ENCODE measurements at places on chromosomes 11 and 22. TPM values are rescaled to one million over a fixed set of nuclear protein-coding genes. Genes with fewer than 3 reads are reported as not detected.
A peak's percentile ranks its signal among the peaks of the same experiment; 100 is the strongest.

- no peak for DNase-seq
These were observed 14.4 kb downstream of the RTN4RL2 start for GRCh38 chr11:57474803-57475115.

DNA sequence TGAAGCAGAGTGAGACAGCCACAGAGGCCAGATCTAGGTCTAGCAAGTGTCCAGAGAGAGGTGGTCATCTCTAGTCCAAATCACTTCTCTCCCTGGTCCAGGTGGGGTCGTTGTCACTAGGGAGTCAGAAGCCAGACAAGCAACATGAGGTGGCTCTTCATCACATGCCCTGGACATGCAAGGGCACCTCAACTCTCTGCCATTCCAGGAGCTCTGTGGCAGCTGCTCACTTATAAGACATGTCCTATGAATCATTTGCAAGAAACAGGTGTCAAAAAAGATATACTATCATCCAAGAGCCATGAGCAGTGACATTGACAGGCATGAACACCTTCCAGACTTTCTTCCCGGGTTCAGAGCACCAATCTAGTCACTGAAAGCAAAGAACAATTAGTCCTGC, 130.8 kb downstream of the GALNT18 start:
- DNase-seq, result no peak

DNA sequence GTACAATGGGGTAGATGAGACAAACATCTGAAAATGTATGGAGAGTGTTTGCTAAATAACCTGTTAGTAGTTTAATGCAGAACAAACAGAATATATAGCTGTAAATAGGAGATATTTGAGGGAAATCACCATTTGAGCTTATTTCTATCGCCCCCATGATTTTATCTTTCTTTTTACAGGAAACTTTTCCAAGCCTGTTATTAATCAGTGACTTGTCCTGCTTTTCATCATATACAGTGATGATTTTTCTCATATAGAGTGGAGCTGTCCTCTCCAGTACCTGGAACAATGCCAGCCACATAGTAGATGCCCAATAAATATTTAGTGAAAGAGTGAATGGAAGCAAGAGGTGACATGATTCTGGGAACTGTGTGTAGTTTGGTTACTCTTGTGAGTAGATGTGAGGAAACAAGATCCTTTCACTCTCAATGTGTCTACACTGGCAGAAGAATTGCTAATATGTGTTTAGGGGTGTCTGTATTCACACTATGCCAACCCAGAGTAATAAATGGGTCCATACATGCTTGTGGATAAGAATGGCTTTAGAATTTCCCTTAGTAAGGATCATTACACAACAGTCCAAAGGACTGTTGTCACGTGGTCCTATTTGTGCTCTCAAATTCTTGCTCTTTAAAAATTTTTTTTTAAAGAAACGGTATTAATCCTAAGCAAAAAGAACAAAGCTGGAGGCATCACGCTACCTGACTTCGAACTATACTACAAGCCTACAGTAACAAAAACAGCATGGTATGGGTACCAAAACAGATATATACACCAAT, 2.3 kb upstream of the PTS start:
- no peak for DNase-seq

- no peak for DNase-seq
These were observed 214.4 kb upstream of the BLID start for GRCh38 chr11:122330279-122330965.

DNA sequence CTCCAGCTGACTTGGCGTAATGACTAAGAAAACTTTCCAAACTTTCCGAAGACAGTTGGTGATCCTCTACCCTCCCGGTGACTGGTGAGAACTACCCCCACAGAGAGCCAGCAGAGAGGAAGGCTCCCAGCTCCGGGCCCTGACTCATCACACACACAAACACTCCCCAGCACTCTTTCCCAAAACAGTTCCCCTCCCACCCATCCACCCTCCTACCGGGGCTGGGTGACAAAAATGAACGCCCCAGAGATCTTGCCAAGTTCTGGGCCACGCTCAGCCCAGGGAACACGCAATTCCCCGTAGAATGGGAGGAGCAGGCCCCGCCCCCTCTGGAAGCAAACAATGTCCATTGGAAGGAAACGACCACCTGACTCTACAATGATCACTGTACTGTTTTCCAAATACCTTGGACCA, 21.3 kb upstream of the JAM3 start:
- no peak for DNase-seq

DNA sequence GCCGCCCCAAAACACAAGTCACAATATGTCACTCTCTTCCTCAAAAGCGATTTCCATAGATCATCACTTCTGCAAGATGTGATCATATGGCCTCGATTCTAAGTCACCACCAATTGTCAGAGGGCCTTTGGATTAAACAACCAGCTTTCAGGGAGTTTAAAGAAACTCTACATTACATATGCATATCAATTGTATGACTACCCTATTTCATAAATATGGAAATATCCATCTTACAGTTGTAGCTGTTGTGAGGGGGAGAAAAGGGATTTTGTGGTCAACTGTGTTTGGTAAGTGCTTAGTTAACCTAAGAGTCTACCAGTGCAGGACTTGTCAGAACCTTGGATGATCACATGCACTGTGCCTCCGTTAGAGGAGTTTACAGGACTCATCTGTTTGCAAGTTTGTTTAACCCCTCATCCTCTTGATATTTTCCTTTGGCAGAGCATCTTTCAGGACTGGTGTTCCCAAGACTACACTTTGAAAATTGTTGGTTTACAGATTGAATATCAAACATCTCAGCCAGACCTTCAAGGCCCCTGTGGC, 99.9 kb downstream of the CHST1 start:
- no peak for DNase-seq

- DNase-seq, result no peak
These were observed 9.6 kb downstream of the MGAT3 start for GRCh38 chr22:39466228-39467006.

DNA sequence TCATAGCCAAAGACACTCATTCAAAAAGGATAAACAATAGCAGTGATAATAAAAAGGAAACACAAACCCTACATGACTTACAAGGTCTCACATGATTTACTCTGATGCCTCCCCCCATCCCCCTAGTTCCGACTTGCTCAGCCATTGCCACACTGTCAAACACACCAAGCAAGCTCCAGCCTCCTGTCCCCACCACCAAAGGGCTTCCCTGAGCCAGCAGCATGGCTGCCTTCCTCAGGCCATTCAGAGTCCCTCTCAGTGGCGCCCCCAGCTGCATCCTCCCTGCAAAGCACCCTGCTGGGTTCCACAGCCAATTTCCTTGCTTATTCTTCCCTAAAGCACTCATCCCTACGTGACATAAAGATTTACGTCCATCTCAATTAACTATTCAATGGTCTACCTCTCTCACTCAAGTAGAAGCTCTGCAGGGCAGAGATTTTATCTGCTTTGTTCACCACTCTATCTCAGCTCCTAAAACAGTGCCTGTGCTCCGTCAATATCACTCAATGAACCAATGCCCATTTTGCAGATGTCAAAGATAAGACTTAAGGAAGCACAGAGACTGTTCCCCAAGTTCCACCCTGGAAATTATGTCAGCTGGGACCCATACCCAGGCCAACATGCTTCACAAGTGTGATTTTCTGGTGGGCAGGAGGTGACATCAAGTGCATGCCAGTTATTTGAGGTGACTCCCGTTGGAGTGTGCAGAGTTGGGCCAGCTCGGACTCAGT, 106.9 kb downstream of the SYN3 start:
- DNase-seq, result peak; percentile 33

DNA sequence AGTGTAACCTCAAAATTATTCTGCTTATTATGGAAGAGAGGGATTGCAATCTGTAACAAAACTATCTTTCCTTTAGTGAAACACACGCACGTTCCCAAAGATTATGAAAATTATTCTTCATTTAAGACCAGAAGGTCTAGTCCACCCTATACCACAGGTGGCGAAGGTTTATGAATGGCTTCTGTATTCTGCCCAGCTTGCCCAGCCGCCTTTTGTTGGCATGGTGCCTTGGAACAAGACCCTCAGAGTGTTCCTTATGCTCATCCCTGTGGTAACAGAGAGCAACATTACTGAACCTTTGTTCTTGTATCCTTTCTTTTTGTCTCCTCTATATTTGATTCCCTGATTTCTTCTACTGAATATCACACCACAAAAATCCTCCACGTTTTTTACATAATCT, 116.4 kb downstream of the FAR1 start:
- DNase-seq, result no peak

- DNase-seq, result no peak
These were observed 22.6 kb downstream of the KCNJ5 start for GRCh38 chr11:128913806-128914205.

DNA sequence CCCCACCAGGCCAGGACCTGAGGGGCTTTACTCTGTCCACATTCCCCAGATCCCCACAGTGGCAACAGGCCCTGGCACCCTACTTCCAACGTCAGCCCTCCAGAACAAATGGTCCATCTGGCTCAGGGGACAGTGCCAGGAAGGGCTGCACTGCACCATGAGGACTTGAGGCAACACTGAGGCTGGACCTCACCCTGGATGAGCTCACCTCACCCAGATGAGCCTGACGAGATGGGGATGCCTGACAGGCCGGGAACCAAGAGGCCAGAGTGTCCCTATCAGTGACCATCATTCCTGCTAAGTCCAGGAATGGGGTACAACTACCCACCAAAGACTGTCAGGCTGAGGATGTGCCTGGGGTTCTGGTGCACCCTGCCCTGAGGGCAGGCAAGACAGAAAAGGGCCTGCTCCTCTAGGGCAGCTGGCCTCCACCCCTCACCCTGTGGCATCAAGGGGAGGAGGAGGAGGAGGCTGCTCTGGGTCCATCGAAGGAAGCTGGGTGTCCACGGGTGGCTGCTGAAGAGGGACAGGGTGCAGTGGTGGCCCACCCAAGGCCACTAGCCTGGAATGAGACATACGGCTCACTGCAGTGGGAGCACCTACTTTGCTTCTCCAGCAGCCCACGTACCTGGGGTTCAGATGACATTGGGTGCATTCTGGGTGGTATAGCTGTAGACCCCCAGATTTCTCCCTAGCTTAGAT, 14.6 kb downstream of the RSPH14 start:
- DNase-seq, result no peak

GRCh38 chr11:3849297-3849874, 6.1 kb upstream of the STIM1 start:
- DNase-seq, result peak; percentile 60

- DNase-seq, result peak; percentile 28
These were observed 73.2 kb upstream of the TCF20 start for GRCh38 chr22:42343531-42344081.

DNA sequence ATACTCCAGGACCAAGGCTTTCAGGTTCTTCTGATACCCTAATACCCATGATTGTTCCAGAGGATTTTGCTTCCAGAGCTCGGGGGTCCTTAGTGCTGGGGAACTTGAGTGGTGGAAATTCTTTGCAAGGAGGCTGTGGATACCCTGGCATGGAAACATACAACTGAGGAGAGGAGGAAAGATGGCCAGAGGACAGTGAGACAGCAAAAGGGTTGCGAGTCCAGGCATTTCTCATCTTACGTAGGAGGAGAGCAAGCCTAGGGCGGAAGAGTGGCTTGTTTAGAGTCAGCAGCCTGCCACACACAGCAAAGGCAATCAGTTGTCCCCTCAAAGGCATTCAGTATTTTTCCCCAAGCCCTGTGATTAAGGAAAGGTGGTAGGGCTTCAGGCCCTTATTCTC, 73.5 kb downstream of the ADM start:
- no peak for DNase-seq

DNA sequence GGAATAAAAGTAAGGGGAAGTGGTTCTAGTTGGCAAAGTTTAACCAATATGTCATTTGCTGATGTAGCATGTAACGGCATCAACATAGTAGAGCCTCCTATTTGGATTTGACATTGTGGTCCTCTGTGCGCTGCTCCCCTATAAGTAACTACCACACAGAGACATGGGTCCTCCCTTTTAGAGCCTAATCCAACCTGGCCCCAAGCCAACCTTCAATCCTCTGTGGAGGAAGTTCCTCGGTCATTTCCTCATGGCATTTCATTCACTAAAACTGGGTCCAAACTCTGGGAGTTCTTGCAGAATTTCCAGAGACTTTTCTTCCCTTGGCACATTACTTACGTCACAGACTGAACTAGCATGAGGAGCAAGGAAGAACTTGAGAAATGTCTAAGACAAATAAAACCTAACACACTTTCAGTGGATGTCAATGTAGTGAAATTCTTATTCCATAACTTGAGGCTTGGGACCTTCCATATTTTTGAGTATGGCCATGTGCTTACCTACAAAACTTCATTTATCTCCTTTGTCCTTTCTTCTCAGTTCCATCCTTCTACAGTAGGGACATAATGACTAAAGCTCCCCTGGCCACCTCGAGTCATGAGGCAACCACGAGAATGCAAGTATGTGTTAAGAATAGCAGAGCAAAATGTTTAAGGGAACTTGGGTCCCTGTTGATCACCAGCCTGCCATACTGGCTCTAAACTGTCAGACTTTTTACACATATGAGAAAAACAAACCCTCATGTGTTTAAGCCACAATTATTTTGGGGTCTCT, 34.7 kb downstream of the MMP20 start:
- DNase-seq, result peak; percentile 28

- peak; percentile 47 for DNase-seq
These were observed 57.8 kb downstream of the PPFIBP2 start for GRCh38 chr11:7571640-7572000.

- DNase-seq, result no peak
These were observed 4.5 kb downstream of the SCO2 start for GRCh38 chr22:50520826-50521453.

DNA sequence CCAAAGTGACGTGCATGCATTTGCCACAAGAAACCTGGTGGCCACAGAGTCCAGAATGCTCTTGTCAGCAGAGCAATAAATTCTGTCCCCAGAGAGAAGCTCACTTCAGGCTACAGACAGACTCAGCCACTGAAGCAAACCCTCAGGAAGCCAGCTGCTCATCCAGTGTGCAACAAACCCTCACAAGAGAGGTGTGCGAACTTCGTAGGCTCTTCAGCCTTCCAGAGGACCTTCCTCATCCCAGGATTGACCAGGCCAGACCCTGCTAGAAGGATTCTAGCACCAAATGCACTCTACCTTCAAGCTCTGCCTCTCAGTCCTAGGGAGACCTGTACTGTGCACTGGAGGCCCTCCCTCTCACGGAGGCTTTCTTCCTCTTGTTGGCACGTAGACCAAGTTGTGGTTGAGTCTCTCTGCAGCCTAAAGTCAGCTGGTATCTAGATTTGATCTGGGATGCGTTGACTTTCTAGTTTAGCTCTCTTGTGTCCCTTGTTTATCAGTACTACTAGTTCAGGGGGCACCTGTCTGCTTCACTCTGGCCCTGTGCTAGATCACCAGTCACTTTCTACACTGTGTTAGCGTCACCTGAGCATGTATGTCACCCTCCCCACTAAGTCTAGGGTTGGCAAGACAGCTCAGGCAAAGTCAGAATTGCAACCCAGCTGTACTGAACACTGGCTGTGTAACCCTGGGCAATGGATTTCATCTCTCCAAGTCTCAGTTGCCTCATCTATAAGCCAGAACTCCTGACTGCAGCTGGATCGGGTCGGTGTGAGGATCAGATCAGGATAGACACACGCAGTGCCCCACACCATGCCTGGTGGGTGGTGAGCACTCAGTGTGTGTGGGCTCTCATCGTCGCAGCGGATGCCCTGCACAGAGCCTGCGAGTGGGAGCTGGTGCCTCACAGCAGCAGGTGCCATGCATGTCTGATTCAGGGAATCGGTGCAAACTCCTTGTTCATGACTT, 22.1 kb upstream of the TMPRSS13 start:
- DNase-seq, result peak; percentile 58

GRCh38 chr11:62370743-62371440, 33.6 kb downstream of the ASRGL1 start:
- peak; percentile 78 for DNase-seq

Gene NLRP14
- 0.21 TPM for total RNA-seq

Gene EIF3M
- 392 TPM for total RNA-seq

Gene E2F8
- 22.2 TPM for total RNA-seq

Gene OR8B8
- not detected for total RNA-seq

Gene TESMIN
- 3.5 TPM for total RNA-seq

Gene APOBEC3A
- not detected for total RNA-seq

Gene CALCA
- not detected for total RNA-seq

Gene TCN1
- not detected for total RNA-seq
